LHCN-M2 (cell line): ENCODE measurements at places on chromosomes 7 and 10.

- DNase-seq, result peak; percentile 87
Measured at GRCh38 chr10:77702166-77702565, 64.6 kb upstream of the KCNMA1 start.

DNA sequence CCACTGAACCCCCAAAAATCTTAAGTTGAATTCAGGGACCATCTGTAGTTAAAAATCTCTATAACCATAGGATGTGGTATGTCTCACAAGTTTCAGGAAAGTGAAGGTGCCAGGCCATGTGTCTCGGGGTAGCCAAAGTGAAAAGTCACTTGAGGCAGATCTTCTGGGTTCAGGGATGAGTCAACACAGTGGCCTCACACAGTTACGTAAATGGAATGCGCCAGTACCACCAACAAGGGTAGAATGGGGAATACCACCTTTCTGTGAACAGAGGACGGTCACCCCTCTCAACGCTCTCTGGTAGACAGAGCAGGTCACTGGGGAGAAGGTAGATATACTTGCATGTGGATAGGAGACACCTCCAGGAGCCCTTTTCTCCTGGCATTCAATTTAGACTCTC lies 71.4 kb downstream of the ELMO1 start:
- no peak for DNase-seq

GRCh38 chr10:42691361-42692120 lies 53.2 kb upstream of the ZNF33B start:
- DNase-seq, result no peak

GRCh38 chr7:158924956-158925355 lies 68.6 kb downstream of the DYNC2I1 start:
- peak; percentile 45 for DNase-seq
